ENCODE measurements at places on chromosomes 2 and 18.

- no peak for DNase-seq
Observed at GRCh38 chr2:96505231-96505889, at the start of gene NEURL3. Gene NEURL3, minus strand, starts transcription at chr2:96505357. Its CDS starts 71 bp downstream, at chr2:96505286.

GRCh38 chr2:159875083-159875482, 77.1 kb upstream of the CD302 start:
- no peak for DNase-seq

GRCh38 chr2:160252278-160252887, 52.3 kb upstream of the ITGB6 start:
- no peak for DNase-seq

- no peak for DNase-seq
Observed at GRCh38 chr2:143629340-143629739, 500.1 kb downstream of the ARHGAP15 start.

DNA sequence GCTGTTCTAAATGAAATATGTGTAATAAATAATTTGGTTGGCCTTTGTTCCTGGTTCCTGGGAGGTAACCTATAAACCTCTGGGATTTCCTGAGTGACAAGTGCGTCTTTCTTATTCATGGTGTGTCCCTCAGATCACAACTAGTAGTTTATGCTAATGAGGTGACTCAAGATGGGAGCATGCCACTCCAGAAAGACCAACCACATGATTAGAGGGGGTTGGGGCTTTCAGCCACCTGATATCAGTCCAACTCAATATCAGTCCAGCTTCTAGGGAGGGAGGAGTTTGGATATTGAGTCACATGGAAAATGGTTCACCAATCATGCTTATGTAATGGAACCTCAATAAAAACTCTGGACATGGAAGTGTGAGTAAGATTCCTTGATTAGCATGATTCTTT, 96.6 kb downstream of the QPCT start:
- DNase-seq, result no peak

GRCh38 chr2:197212344-197213262, 98.0 kb downstream of the ANKRD44 start:
- DNase-seq, result no peak

GRCh38 chr2:182915369-182916326, 49.2 kb upstream of the FRZB start:
- no peak for DNase-seq

DNA sequence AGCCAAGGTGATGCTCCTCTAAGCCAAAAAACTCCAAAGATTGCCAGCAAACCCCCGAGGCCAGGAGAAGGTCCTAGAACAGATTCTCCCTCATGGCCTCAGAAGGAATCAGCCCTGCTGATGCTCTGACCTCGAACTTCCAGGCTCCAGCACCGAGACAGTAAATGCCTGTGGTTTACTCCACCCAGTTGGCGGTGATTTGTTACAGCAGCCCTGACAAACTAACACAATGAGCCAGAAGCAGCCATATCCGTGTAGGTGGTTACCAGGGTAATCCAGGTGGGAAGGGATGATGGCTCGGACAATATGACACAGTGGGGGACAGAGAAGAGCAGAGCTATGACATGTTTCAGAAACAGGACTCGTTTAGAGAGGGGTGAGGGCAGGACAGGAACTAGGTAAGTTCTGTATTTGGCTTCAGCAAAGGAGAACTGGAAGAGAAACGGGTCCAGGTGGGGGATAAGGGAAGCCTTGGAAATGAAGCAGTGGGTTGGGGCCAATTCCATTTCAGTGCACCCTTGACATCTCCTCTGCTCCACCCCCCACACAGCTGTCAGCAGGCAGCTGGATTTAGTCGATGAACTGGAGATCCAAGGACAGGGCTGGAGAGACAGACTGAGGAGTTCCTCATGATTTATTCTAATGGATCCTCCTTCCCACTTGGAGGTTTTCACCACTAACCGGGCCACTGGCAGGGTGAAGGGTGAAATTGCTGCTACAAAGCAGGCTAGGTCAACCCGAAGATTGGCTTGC, 179.7 kb upstream of the SH3BP4 start:
- DNase-seq, result no peak

Measured in D721Med (cell line).